ENCODE measurements at places on chromosomes 5 and 9. TPM values are rescaled to one million over a fixed set of nuclear protein-coding genes. Genes with fewer than 3 reads are reported as not detected.

Gene SYK
- total RNA-seq = 6.7 TPM

Gene SEMA5A
- total RNA-seq = 129 TPM

Gene CDH9
- not detected for total RNA-seq

Gene ANKRD33B
- total RNA-seq = 7.2 TPM

Gene C9orf57
- total RNA-seq = not detected

Gene FBXO38
- total RNA-seq = 62.4 TPM

Gene NSG2
- total RNA-seq = not detected

GRCh38 chr5:86572825-86573517 lies 44.8 kb upstream of the COX7C start:
- DNase-seq = no peak

- no peak for DNase-seq
Measured at GRCh38 chr5:31992377-31992776, 181.7 kb downstream of the GOLPH3 start.

DNA sequence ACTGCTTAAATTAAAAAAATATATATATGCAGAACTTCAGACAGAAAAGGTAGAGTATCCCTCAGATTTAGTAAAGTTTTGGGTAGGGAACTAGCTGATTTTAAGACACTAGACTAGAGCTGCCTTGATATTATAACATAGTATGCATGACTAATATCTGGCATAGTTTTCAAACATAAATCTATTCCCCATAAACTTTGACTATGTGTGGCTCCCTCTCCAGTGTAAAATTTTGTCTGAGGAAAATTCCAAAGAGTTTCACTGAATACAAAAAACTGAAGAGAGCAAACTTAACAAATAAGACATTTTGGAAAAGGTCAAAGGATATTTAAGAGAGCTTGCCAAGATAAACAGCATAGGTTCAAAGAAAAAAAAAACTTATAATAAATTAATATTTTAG lies 66.2 kb upstream of the ZNF462 start:
- no peak for DNase-seq

GRCh38 chr9:90547896-90548295 lies 94.7 kb downstream of the DIRAS2 start:
- no peak for DNase-seq

DNA sequence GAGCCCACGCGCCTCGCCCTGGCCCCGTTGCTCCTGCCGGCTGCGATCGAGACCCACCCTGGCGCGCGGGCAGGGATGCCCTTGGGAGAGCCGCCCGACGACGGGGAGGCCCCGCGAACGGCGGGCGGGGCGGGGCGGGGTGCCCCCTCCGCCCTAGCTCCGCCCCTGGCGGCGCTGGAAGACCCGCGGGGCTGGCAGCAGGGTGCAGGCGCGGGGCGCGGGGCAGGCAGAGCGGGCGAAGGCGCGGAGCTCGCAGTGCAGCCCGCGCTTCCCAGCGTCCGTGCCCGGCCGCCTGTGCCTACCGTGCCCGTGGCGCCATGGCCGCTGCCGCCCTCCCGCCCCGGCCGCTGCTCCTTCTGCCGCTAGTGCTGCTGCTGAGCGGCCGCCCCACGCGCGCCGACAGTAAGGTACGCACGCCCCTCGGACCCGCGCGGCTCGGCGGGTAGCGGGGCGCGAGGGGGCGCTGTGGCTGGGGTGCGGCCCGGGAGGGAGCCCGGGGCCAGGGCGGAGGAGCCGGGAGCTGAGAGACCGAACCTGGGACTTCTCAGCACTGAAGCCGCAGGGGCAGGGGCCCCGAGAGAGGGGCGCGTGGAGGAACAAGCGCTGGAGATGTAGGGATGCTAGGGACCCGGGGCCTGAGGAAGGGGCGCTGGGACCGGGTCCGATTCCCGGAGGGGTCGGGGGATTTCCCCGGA lies at the start of gene OLFML2A:
Gene OLFML2A, plus strand, starts transcription at position 180 of the 695 bp plus-strand sequence. Its CDS starts 138 bp downstream, at position 318.
- DNase-seq = no peak

GRCh38 chr5:138985683-138986082 lies 110.5 kb upstream of the LRRTM2 start:
- no peak for DNase-seq

DNA sequence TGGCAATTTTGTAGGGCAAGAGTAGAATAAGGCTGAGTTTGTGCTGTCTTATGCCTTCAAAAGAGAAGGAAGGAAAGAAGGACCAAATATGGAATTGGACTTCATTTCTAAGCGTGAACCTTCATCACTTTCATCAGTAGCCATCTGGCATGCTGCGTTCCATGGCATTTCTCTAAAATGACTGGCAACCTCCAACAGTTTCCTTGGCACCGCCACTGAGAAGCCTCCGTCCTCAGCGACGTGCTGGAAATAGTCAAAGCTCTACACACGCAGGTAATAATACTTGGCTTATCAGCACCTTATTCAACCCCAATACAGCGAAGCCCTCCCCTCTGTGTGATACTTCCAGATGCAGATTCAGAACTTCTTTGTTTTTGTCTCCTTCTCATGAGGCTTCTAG lies 169.7 kb upstream of the CD180 start:
- DNase-seq = no peak

DNA sequence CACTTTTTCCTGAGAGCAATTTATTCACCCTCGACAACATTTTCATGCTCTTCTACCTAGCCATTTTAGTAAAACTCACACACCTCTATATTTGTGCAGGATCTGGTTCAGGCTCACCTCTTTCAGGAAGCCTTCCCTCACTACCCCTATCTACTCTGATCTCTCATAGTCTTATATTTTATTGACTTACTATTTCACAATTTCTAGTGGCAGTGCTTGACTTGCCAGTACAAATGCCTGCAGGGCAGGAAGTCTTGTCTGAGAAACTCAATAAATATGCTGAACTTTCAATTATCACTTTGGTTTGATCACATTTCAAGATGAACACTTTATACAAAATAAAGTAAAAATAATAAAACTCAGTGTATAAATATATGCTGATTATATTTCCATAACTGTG lies 226.8 kb downstream of the CETN3 start:
- DNase-seq = no peak

GRCh38 chr5:159833088-159833487 lies 83.2 kb upstream of the ADRA1B start:
- DNase-seq = no peak

DNA sequence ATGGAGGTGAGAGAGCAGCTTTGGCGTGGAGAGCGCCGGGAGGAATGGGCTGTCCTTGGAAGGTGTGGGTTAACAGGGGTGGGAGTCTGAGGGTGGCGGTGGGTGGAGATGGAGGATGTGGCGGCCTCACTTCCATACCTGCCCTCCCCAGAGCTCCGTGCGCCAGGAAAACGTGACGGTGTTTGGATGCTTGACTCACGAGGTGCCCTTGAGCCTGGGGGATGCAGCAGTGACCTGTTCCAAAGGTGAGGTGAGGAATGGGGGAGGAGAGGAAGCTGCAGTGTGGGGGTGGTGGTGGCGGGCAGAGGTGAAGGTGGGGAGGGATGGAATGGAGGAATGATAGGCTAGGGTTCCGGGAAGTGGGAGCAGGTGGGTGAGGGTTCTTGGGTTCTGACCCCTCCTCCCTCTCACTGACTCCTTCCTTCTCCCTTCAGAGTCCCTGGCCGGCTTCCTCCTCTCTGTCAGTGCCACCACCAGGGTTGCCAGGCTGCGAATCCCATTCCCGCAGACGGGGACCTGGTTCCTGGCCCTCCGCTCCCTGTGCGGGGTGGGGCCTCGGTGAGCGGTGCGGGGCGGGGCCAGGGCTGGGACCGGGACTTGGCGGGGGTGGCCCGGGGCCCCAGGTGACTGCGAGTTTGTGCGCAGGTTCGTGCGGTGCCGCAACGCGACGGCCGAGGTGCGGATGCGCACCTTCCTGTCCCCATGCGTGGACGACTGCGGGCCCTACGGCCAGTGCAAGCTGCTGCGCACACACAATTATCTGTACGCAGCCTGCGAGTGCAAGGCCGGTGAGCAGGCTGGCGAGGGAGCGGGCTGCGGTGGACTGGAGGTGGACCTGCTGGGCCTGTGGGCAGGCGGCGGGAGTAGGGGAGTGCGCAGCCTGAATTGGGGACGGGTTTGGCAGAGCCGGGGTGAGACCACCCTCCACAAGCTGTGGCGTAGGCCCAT lies 17.1 kb downstream of the TMEM8B start:
- DNase-seq = no peak
